Activated CD8-positive, alpha-beta memory T cell treated with anti-CD3 and anti-CD28 coated beads, Interleukin-2, amount 10 ng/mL, durations not matched to agents 7 days and 5 days (primary cell): ENCODE measurements at places on chromosomes 13 and 19. TPM values are rescaled to one million over a fixed set of nuclear protein-coding genes. Genes with fewer than 3 reads are reported as not detected.

CLPTM1 gene
- total RNA-seq, result 73.0 TPM

CYP2A7 gene
- total RNA-seq, result not detected

CEACAM6 gene
- total RNA-seq, result not detected

SLC10A2 gene
- not detected for total RNA-seq

SIGLECL1 gene
- total RNA-seq, result not detected

NLRP12 gene
- not detected for total RNA-seq

CLDND2 gene
- 19.1 TPM for total RNA-seq

WDR62 gene
- total RNA-seq, result 34.5 TPM

RAD23A gene
- 164 TPM for total RNA-seq

BABAM1 gene
- total RNA-seq, result 113 TPM
